ENCODE measurements at places on chromosomes 12 and 14.

DNA sequence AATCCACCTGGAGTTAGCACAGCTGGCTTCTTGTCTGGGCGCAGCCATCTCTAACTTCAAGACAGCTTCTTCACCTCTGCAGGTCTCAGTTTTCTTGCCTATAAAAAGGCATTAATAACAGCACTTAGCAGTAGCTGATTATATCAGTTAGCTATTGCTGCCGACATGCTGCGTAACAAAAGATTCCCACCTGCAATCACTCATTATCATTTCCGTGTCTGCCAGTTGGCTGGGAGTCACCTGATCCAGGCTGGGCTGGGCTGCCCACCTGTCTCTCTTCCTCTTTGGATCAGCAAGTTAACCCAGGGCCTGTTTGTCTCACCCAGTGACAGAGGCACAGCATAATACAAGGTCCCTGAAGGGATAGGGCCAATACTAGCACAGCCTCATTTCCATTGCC is 109.7 kb downstream of the SCARB1 start:
- DNase-seq: no peak

- no peak for DNase-seq
These were observed 174.5 kb downstream of the FBXL14 start for GRCh38 chr12:1419849-1420371.

DNA sequence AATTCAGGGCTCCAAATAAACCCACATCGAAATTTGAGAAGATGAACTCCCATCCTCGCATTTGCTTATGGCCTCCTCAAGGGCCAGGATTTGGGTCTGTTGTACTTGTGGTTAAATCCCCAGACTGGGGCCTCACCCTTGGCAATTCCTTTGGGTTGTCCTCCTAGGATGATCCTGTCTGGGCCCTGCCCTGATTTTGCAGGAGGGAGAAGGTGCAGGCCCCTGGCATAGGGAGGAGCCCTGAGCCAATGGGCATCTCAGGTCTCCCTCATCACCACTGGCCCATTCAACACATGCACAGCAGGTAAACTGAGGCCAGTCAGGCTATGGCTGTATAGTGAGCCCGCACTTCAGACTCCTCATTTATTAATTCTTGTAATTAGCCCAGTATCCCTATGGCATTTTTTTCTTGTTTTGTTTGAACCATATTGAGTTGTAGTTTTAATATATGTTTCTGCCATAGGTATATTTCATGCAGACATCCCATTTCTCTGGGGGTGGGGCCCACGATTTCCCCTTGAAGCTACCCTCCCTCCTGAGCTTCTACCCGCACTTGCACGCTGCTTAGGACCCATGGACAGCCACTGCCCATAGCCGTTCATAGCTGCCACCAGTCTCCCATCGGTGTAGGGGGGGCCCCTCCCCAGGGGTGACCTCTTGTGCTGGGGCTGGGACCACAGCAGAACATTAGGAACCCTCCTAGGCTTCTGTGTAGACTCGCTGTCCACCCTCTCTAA is 67.1 kb upstream of the DDX11 start:
- DNase-seq: no peak

DNA sequence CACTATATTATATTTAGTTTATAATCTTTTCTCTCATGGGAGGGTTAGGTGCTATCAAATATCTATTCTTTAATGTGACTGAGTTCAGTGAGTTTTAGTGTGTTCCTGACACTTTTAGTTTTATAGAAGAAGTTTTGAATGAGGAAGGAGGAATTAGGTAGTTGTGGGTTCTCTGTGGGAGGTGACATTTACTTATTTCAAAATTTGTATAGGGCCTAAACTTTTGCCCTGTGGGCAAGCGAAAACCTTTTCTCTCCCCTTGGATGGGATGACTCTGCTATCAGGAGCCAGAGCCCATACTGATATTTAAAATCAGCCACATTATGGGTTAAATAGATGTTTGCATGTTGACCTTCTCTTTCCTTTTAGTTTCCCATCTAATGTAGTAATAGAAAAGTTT is 43.6 kb downstream of the SPATS2 start:
- no peak for DNase-seq

- DNase-seq: no peak
These were observed 644 bp upstream of the PPP4R4 start for GRCh38 chr14:94173471-94173884.

DNA sequence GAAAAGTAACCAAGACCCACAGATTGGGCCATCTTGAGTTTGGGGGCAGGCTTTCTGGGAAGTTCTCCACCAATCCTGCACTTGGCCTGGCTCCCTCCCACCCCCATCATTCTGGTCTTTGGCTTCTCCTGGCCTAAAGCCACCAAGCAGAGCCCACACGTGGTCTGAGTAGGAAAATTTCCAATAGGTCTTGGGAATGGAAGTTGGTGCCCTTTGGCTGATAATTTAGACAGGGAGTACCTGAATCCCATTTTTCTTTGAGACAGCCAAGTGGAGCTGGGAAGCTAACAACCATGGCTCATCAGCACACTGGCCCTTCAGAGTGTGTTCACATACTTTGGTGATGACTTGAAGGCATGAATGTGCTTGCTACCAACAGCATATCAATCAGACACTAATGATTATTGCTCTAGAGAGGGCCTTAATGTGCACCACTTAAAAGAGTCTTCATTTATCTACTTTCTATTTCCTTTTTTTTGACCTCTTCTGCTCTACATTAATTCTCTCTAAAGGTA is 156.0 kb downstream of the EGLN3 start:
- DNase-seq: no peak

DNA sequence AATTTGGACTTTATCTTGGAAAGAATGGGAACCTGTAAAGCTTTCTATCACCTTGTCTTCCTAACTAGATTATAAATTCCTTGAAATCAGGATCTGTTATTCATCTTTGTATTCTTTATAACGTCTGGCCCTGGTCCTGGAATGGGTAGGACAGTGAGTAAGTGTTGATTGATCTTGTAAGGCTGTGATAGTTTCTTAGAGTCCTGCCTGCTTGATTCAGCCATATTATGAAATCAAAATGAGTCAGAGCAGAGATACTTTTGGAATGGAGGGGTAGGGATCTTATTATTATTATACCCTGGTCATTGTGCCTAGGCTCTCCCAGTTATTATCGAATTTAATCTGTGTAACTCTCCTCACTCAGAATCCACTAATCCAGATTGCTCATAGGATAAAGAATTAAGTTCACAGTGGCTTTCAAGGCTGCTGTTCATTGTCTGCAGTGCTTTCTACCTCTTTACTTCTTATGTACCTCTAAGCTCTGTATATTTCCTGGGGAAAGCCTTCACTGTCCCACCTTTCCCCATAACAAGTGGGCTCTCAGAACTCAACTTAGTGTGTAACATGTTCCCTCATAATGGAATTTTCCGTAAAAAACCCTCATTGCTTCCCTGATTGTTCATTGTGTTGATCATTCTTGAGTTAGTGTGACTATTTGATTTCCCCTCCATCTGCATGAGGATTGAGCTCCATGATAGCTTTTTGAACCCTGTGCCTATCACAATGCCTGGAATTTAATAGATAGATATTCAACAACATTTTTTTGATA is 93.3 kb downstream of the DAAM1 start:
- DNase-seq: no peak

DNA sequence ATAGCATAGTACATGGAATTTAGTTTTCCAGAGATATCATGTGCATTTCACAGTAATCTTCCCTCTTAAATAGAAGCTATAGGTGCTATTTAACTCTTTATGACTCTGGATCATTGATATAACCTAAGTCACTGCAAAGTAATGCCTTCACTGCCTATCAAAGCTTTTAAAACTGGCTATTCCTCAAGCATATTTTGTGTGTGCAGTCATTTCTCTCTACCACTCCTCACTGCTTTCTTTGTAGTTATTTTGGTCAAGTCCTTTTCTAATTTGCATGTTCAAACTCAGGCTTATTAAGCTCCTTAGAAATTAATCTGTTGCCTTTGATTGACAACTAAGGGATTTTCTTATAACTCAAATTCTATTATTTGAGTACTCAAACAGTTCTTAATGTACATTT is 79.4 kb upstream of the PLEKHG7 start:
- DNase-seq: no peak

GRCh38 chr12:3821441-3821840 is 51.8 kb downstream of the PARP11 start:
- DNase-seq: no peak

- no peak for DNase-seq
These were observed 26.4 kb downstream of the ACTN1 start for GRCh38 chr14:68952531-68953195.

- no peak for DNase-seq
These were observed 906.0 kb downstream of the VRK1 start for GRCh38 chr14:97703006-97703760.

GRCh38 chr12:74847169-74847568 is 309.5 kb downstream of the ATXN7L3B start:
- DNase-seq: no peak

- no peak for DNase-seq
These were observed 5.1 kb upstream of the LTBP2 start for GRCh38 chr14:74616996-74617700.

- DNase-seq: no peak
These were observed 734 bp downstream of the COX6A1 start for GRCh38 chr12:120438495-120439198.
